ENCODE measurements at places on chromosomes 5 and 9.

DNA sequence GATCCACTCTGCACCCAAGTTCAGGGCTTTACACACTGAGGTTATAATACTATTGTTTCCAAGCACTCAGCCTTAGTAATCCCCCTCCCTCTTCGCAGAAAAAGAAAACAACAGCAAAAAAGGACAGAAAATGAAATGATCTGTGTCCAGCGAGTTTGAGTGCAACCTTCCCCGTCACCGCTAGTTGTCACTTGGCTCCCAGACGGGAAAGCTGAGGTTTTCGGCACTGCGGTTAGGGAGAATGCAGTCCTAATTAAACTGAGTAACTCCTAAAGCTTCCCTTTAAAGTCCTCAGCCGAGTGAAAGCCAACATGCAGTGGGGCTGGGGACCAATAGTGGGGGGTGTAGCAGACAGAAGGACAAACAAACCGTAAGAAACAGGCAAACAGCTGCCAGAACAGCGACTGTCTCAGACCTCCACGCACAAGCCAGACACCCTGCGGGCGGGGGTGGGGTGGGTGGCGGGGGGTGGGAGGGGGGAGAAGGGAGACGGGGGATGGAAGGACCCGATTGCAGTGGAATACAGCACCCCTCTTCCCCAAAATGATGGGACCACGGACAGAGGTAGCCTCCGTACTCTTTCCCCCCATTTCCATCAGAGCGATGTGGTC, 680 bp downstream of the GLRA1 start:
- DNase-seq, result peak; percentile 23

DNA sequence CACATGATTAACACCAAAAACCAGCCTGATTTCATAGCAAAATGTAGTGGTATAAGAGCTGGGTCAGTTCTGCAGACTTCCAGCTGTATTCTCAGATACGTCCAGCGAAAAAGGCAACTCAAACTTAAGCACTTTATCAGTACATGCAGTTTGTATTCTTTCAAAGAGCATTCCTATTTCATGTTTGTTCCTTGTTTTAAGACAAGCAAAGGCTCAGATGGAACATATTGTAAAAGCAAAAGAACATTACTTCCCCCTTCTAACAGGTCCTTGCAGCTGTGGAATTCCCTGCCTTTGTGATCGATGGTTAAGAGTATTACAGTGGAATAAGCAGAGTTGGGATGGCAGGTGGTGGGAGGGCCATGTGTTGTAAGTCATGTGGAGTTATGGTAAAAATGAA, 86.3 kb upstream of the GRHPR start:
- no peak for DNase-seq

- DNase-seq, result no peak
Measured at GRCh38 chr9:134435550-134436378, 109.5 kb downstream of the RXRA start.

DNA sequence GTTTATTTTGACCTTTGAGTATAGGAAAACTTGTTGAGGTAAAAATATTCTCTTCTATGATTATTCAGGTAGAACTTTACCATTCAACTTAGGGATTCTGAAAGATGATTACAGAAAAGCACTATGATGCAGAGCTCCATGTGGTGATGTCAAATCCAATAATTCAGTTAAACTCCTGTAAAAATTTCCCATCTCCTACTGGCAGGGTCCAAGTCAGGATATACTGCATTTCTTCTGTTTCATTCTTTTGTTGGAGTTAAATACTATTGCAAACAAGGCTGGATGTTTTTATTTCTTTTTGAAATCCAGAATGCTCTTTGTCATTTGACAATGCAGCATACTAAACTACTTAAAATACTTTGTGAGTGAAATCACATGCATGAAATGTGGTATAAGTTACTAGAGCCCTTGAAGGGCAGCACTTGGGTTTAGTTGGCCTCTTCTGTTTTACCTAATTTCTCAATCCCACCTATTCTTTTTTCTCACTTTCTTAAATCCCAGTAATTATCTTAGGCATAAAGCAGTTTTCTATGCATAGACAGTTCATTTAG, 204.5 kb downstream of the FBXL7 start:
- DNase-seq, result no peak

DNA sequence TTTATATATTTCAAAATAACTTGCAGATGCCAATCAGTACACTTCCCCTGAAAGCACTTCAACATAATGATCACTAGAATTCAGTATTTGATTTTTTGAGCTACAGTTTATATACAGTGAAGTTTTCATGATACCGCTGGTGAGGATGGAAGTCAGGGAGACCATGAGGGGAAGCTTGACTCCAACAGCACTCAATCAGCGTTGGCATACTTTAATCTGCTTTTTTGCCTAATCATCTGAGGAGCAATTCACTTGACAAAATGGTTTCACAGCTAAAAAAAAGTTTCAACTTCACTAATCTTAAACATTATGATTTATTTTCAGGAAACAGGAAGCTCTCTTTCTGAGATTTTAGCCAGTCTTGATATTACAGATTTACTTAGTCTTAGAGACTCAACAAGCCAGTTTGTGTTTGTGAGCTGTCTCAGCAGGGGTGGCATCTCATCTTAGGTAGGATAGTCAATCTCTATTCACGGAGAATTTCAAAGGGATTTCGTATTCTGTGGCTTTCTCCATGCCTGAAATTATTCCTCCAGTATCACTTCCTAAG, 111.4 kb upstream of the ARRDC3 start:
- no peak for DNase-seq

DNA sequence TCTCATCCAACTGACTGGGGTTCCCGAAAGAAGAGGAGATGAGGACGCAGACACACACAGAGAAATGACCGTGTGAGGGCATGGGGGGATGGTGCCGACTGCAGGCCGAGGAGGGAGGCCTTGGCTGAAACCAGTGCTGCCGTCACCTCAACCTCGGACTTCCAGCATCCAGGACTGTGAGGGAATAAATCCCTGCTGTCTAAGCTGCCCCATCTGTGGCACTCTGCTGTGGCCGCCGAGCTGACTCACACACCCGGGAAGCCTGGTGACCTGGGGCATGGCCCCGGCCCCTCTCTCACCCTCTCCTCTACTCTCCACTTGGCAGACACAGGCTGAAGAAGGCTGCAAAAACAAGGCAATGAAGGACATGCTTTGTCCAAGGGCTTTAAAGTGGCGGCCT, 4.4 kb upstream of the COL5A1 start:
- DNase-seq, result no peak

GRCh38 chr5:171162596-171162995, 146.5 kb upstream of the TLX3 start:
- peak; percentile 4 for DNase-seq

DNA sequence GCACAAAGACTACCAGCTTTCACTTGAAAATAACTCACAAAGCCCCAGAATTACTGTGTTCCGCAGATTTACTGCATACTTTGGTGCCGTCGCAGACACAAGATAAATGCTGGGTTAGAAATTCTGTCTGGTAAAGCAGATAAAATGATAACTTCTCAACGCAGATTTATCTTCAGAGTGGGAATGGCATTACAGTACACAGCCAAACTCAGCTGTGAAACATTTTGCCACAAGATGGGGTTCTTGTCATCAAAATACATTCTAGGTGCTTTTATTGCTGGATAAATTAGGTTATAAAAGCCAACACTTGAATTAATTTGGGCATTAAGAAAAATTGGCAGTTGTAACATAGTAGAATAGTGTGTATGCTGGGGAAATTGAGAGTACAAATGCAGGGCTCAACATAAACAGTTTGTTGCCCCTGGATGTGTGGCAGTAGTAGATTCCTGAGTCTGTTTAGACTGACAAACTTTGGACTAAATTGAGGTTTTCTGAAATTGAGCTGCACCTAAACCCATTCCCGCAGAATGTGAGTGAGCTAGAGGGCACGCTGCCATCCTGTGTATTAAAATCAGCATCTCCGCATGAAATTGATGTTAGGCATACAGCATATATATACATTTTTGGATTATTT, 61.1 kb downstream of the LMNB1 start:
- DNase-seq, result no peak

DNA sequence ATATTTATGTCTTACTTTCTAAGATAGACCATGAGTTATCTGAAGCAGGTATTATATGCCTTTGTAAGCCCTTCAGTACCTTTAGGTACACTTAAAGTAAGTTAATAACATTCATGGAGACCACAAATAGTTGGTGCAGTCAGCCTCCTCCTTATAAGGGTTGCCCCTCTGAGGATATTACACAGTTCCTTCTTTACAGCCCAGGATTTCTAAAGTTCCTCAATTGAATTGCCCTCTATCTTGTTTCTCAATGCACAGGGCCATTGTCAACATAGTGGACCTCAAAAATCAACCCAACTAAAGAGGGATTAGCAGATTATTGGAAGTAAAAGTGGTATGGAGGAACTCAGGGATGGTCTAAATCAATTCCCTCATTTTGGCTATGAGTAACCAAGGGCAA, 50.3 kb downstream of the HMHB1 start:
- DNase-seq, result no peak

DNA sequence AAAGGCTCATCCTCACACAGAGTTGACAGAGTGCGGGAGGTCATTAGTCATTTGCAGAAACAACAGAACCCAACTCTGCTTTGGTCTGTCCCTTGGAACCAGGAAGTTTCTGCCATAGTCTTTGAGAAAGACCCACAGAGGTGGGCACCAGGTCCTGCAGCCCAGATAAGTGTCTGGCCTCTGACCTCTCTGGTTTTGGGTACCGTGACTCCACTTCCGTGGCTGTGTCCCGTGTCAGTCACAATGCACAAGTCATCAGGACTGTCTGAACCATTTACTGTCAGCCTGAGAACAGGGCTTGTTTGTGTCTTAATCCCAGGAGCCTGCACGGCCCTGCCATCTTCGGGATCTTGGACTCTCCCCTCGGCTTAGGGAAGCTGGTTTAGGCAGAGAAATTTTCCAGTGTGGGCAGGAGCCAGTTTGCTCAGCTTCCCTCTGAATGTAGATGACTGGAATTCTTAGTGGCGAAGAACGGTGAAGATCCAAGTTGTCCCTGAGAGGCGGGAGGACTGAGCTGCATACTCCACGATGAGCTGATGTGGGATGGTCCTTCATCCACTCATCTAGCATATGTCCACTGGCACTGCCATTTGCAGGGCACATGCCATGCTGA, 11.9 kb downstream of the GSN start:
- no peak for DNase-seq

DNA sequence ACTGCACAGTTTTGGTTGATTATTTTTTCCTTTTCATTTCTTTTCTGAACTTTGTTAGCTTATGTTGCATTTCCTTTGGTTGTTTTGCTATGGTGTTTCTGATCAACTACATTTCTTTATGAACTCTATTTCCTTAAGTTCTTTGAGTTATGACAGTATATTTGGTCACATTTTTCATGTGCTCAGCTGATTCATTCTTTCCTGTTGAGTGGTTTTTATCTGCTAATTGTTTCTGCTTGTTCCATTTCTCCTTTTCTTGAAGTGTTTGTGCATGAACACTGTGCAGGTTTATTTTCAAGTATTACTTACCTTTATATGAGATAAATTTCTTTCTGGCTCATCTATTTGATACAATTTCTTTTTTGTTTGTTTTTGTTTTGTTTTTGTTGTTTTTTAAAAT, 50.9 kb upstream of the MACIR start:
- DNase-seq, result no peak

DNA sequence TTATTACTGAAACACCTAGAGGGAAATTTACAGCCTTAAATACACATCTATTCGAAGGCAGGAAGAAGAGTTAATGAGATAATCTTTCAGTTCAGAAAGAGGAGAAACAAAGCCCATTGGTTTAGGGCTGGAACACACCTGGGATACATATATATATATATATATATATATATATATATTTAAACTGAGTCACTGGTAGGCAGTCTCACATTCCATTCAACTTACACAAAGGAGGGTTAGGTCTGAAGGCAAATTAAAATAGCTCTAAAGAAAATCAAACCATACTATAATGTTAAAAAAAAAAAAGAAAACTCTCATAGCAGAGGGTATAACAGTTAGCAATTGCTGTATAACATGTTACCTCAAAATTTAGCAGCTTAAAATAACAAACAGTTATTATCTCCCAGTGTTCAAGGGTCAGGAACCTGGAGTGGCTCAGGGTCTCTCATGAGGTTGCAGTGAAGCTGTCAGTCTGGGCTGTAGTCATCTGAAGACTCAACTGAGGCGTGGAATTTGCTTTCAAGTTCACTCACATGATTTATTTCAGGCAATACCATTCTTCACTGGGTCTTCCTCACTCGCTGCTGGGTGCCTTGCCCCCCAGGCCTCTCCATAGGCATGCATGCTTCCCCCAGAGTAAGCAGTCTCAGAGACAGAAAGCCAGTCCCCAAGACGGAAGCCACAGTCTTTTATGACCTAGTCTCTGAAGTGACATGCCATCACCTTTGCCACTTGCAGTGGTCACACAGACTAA, 332.8 kb downstream of the NSG2 start:
- no peak for DNase-seq

- DNase-seq, result no peak
Measured at GRCh38 chr9:77743386-77743785, 95.3 kb upstream of the GNA14 start.

DNA sequence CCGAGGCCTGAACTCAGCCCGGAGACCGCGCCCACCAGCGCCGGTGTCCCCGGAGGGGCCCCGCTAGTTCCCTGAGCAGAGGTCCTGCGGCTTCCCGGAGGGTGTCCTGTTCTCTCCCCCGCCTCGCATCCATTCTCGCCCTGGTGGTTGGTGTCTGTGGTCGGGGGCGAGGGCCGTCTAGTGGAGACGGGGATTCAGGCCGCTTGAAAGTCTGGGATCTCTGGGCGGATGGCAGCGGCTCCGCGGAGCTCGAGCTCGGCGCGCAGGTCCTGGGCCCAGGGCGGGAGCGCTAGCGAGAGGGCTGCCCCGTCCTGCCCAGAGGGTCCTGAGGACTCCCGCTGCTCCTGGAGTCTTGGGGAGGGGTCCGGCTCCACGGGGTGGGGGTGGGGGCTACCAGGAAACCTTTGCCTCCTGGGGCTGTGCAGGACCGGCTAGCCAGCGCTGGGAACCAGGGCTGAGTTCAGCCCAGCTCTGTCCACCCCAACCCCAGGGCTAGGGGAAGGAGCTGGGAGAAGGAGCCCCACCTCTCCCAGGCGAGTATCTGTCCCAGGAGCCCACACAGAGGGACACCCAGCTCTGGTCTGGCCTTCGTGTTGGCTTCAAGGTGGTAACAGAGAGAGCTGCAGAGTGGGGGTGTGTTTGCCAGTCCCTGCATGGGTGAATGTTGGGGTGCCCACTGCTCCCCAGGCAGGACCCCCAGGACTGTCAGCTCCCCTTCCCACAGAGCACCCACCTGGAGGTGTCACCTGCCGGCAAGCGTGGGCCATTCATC, 4.0 kb downstream of the TOR4A start:
- no peak for DNase-seq

DNA sequence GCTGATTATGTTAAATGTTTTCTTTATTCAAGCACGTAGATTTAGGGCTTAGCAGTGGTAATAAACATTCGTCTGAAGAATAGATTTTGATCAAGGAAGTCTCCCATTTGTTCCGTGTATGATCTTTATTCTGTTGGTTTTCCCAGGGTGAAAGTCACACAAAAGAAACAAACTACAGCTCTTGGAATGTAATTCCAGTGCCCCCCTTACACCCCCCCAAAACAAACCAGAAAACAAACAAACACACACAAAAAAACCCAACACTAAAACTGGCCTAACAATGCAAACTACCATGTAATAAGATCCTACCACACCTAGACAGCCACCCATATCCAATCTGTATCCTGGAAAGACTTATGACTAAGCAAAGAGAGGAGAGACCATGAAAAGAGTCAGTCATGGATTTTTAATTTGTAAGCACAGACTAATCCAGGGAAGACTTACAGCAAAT, 196.2 kb upstream of the ELL2 start:
- DNase-seq, result no peak
